Calu3 (cell line): ENCODE measurements at places on chromosomes 5 and 9. TPM values are rescaled to one million over a fixed set of nuclear protein-coding genes. Genes with fewer than 3 reads are reported as not detected.

DNA sequence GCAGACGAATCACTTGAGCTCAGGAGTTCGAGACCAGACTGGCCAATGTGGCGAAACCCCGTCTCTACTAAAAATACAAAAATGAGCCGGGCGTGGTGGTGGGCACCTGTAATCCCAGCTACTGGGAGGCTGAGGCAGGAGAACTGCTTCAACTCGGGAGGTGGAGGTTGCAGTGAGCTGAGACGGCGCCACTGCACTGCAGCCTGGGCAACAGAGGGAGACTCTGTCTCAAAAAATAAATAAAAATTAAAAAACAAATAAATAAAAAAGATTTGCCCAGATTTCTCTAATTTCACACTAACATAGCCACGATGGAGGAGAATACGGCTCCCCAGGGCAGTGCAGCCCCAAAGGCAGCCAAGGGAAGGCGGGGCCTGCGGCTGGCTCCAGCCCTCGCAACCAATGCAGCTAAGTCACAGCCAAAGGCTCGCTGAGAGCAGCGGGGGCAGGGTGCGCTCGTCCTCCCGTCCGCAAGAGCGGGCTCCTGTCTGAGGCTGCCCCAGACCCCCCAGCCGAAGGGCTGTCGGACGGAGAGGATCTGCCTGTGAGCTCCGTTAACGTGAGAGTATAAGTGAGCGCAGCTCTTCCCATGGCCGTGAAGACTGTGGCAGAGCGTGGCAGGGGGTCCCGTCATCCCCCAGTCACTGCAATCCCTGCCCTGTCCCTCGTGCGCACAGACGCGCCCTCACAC is 43.5 kb downstream of the SLC12A7 start:
- DNase-seq: no peak

DNA sequence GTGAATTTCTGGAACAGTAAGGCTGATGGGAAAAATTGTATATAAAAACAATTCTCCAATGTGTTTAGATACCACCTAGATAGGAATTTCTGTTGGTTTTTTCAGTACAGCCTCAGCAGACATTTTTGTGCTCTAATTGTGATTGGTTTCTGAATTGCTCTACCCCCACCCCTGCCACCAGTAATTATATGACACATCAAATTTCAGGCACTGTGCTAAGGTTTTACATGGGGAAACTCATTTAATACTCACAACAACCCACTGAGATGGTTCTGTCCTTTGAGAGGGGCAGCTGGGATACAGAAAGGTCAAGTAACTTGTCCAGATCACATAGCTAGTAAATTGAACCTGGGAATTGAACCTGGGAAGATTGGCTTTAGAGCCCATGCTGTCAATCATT is 288.0 kb downstream of the ARHGEF28 start:
- DNase-seq: no peak

LCNL1 gene
- total RNA-seq: 0.22 TPM in 1 of 2 replicates, not detected in the other

ZFP2 gene
- total RNA-seq: 0.33 and 0.34 TPM in 2 replicates

DNA sequence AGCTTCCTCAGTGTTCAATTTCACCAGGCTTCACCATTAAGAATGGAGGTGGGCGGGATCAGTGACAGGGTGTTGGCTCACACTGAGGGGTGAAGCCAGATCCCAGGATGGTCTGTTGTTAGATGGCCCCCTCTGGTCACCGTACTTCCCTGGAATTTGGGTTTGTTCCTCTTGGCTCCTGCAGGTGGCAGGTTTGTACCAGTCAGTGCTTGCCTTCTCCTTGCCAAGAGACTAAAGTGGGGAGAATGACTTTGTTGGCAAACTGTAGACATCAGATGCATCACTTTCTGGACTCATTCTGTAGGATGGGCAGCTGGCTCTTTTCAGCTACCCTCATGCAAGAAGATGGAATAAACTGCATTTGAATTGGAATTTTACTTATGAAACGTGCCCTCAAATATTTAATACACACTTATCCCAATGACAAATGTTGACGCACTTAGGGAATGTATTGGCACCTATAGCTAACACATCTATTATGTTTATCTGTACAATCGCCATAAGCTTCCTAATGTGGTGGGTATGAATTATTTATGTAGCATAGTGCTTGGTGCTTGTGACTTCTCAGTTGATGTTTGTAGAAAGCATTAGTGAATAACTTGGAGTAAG is 31.4 kb upstream of the ANKRD55 start:
- DNase-seq: peak; percentile 64

- DNase-seq: no peak
Observed at GRCh38 chr9:126024581-126025230, 277.5 kb downstream of the PBX3 start.

PDE8B gene
- total RNA-seq: 0.54 and 0.66 TPM in 2 replicates

- DNase-seq: no peak
Observed at GRCh38 chr5:177428574-177429217, 2.2 kb downstream of the GRK6 start.

- DNase-seq: peak; percentile 86
Observed at GRCh38 chr5:176619203-176619568, 9.2 kb upstream of the GPRIN1 start.

GRCh38 chr9:94649100-94649819 is 9.9 kb upstream of the FBP1 start:
- no peak for DNase-seq

- DNase-seq: no peak
Observed at GRCh38 chr9:91477106-91477505, 53.5 kb upstream of the NFIL3 start.

DNA sequence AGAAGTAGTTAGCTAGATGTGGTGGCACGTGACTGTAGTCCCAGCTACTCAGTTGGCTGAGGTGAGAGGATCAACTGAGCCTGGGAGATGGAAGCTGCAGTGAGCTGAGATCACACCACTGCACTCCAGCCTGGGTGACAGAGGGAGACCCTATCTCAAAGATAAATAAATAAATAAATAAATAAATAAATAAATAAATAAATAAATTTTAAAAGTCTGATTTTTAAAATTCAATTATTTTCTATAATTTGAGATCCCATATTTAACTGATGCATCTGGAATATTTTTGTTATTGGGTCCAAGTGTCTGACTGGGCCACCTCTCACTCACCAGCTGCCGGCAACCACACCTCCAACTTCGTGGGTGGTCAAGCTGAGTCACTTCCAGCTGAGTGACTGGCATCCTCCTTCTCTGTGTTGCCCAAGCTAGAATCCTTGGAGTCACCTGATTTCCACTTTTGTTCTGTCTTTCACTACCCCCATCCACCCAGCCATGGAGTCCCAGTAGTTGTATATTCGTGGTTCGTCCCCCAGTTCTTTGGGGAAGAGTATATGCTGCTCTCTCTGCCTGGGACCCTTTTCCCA is 70.9 kb downstream of the EGFLAM start:
- DNase-seq: peak; percentile 11

GRCh38 chr5:145931718-145932117 is 4.7 kb upstream of the SH3RF2 start:
- no peak for DNase-seq

GRCh38 chr5:92444888-92445287 is 1061.8 kb upstream of the ARRDC3 start:
- DNase-seq: no peak
